ENCODE measurements at places on chromosomes 6 and 20. TPM values are rescaled to one million over a fixed set of nuclear protein-coding genes. Genes with fewer than 3 reads are reported as not detected.

AIF1 gene
- total RNA-seq = 5.4 TPM

TAAR9 gene
- total RNA-seq = not detected

ETV7 gene
- 1.4 TPM for total RNA-seq

GJA1 gene
- 682 TPM for total RNA-seq

All from WTC11 (cell line).